ENCODE measurements at places on chromosomes 2 and 18. TPM values are rescaled to one million over a fixed set of nuclear protein-coding genes. Genes with fewer than 3 reads are reported as not detected.

GRCh38 chr18:28365411-28365831, 188.5 kb upstream of the CDH2 start:
- no peaks in the 10 kb centered on the region for H3K4me1 ChIP-seq
- H3K36me3 ChIP-seq = no peaks in the 10 kb centered on the region
- H3K4me3 ChIP-seq = no peak overlapping the region
- H3K27ac ChIP-seq = no peak overlapping the region
- no peaks in the 10 kb centered on the region for H3K27me3 ChIP-seq
- DNase-seq = no peak

Gene METTL4
- total RNA-seq = 5.5 TPM

DNA sequence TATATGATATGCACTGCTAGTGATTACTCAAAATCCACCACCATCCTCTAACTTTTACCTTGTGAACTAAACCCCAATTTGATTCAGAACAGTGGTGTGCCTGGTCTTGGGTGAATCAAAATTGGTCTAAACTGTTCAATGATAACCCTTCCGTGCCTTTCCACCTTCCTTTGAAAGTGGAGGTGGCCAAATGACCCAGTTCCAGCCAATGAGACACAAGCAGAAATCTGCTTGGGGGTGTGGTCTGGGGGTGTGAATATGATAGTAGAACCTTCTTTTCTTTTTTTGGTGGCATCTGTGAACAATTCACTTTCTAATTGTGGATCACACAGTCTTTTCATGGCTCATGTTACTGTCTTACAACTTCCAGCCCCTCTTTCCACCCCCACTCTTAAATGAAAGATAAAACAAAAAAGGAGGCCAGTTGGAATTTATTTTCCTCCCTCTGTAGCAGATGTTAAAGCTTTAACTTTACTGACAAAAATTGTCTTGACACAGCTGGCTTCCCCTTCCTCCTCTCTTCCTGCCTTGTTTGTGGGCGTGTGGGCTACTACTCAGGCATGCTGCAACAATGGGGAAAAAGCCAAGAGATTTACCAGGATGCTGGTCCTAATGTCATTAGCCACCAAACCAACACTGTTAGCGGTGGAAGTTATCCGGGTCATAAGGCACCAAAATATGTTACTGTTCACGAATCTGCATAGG, 58.8 kb upstream of the ANKRD44 start:
- no peak for DNase-seq
- no peak overlapping the region for H3K4me3 ChIP-seq
- no peaks in the 10 kb centered on the region for H3K27me3 ChIP-seq
- no peaks in the 10 kb centered on the region for H3K36me3 ChIP-seq
- no peaks in the 10 kb centered on the region for H3K4me1 ChIP-seq

- DNase-seq = no peak
- H3K36me3 ChIP-seq = no peaks in the 10 kb centered on the region
- H3K4me3 ChIP-seq = no peak overlapping the region
- H3K27ac ChIP-seq = no peak overlapping the region
Observed at GRCh38 chr2:191220671-191221070, 24.5 kb upstream of the MYO1B start.

Gene COL6A3
- total RNA-seq = 96.2 TPM

- no peak overlapping the region for H3K27ac ChIP-seq
- H3K4me3 ChIP-seq = no peak overlapping the region
- H3K4me1 ChIP-seq = no peaks in the 10 kb centered on the region
- no peak for DNase-seq
- H3K27me3 ChIP-seq = no peaks in the 10 kb centered on the region
- no peaks in the 10 kb centered on the region for H3K36me3 ChIP-seq
Observed at GRCh38 chr2:224747765-224748164, 31.6 kb upstream of the CCDC195 start.

GRCh38 chr2:27891673-27892105, 1.2 kb downstream of the BABAM2 start:
- H3K27me3 ChIP-seq = no peaks in the 10 kb centered on the region
- peaks cover 38% of the 10 kb centered on the region for H3K4me1 ChIP-seq
- no peak for DNase-seq
- peak overlapping the region; percentile 69 for H3K4me3 ChIP-seq
- peak overlapping the region; percentile 89 for H3K27ac ChIP-seq

- H3K4me1 ChIP-seq = peaks cover 95% of the 10 kb centered on the region
- H3K27ac ChIP-seq = peak overlapping the region; percentile 92
- no peaks in the 10 kb centered on the region for H3K27me3 ChIP-seq
- H3K36me3 ChIP-seq = no peaks in the 10 kb centered on the region
- DNase-seq = no peak
Observed at GRCh38 chr2:54557601-54558187, 101.6 kb downstream of the SPTBN1 start.

Gene TYMS
- 0.42 TPM for total RNA-seq

Gene TUBA3E
- total RNA-seq = not detected

GRCh38 chr18:22307528-22307927, 110.2 kb downstream of the CTAGE1 start:
- no peak for DNase-seq
- no peak overlapping the region for H3K27ac ChIP-seq
- no peaks in the 10 kb centered on the region for H3K36me3 ChIP-seq

DNA sequence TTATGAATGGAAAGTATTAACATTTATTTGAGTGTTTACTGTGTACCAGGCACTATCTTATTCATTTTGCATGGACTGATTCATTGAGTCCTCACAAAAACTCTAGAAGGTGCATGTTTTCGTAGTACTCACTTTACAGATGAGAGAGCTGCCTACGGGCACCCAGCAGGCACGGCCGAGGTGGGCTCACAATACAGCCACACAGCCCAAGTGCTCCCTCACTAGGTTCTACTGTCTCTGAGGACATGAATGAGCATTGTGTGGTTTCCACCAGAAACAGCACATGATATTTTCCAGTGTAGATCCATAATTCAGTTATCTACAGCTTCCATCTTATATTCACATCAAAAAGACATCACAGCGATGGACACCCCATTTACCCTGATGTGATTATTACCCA, 101.4 kb downstream of the FTCDNL1 start:
- H3K27ac ChIP-seq = no peak overlapping the region
- DNase-seq = no peak
- no peaks in the 10 kb centered on the region for H3K4me1 ChIP-seq
- H3K36me3 ChIP-seq = no peaks in the 10 kb centered on the region
- no peak overlapping the region for H3K4me3 ChIP-seq

DNA sequence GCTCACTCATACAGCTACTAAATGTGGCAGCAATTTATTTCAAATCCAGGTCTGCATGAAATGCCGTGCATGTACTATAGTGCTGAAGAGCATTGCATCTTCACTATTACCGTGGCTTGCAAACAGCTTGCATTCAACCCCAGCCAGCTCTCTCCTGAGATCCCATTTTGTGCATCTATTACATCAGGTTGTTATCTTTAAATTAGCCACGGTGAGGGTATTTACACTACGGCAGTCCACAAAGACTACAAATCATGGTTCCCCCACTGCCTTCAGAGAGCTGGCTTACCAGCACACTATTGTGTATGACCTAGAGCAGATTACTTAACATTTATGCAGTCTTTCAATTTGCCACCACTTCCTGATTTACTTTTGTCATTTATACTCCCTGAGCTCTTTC, 621.3 kb upstream of the LRATD1 start:
- no peaks in the 10 kb centered on the region for H3K27me3 ChIP-seq
- peaks cover 4% of the 10 kb centered on the region for H3K4me1 ChIP-seq
- H3K27ac ChIP-seq = no peak overlapping the region
- H3K4me3 ChIP-seq = no peak overlapping the region
- DNase-seq = no peak
- no peaks in the 10 kb centered on the region for H3K36me3 ChIP-seq

GRCh38 chr2:74152954-74153353, 5.2 kb upstream of the BOLA3 start:
- H3K4me1 ChIP-seq = peaks cover 10% of the 10 kb centered on the region
- H3K4me3 ChIP-seq = no peak overlapping the region
- no peak overlapping the region for H3K27ac ChIP-seq
- no peaks in the 10 kb centered on the region for H3K27me3 ChIP-seq

- no peaks in the 10 kb centered on the region for H3K36me3 ChIP-seq
- H3K27me3 ChIP-seq = no peaks in the 10 kb centered on the region
- H3K27ac ChIP-seq = no peak overlapping the region
- no peak overlapping the region for H3K4me3 ChIP-seq
Observed at GRCh38 chr2:2254206-2254605, 76.9 kb downstream of the MYT1L start.

Gene TEKT4
- 0.19 TPM for total RNA-seq

GRCh38 chr18:1090758-1091157, 186.1 kb downstream of the ADCYAP1 start:
- H3K27ac ChIP-seq = no peak overlapping the region
- DNase-seq = no peak

DNA sequence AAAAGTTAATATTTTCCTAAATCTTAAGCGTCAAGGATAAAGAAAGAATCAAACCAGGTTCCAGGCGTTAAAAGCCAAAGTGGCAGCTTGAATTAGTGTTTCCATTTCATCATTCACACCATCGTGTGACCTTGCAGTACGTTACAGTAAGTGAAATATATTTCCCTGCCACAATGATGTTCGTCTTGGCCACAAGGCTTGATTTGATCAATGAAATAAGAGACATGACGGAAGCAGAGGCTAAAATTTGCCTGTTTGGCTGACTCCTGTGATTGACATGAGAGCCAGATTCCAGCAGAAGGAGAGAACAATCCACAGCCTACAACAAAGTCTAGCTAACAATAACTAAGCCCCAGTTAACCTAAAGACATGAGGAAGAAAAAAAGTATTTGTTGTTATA, 62.0 kb downstream of the ASXL2 start:
- no peak for DNase-seq
- no peaks in the 10 kb centered on the region for H3K36me3 ChIP-seq
- no peaks in the 10 kb centered on the region for H3K27me3 ChIP-seq
- H3K4me3 ChIP-seq = no peak overlapping the region
- H3K27ac ChIP-seq = no peak overlapping the region

DNA sequence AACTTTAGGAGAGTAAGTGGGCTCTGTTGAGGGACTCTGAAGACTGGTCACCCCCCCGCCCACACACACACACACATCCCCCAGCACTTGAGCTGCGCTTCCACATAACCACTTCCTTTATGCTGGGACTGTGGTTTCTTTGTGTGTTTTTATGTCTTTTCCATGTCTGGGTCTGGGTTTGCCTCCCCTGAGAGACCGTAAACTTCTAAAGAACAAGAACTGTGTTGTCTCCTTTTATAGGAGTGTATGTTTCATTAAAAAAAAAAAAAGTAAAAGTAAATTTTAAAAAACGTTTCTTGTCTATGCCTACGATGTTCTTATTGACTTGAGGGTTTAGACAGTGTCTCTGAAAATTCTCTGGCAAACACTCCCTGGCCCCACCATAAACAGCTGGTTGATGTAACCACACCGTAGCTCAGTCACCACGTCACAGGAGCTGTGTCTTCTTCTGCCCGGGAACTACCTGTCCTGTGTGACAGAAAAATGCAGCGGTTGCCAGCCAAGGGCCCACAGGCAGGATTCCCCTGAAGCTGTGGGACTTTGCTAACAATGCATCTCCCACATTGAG, 68.0 kb downstream of the KLHL29 start:
- peaks cover 60% of the 10 kb centered on the region for H3K4me1 ChIP-seq
- no peak overlapping the region for H3K4me3 ChIP-seq
- H3K27ac ChIP-seq = peak overlapping the region; percentile 75
- H3K36me3 ChIP-seq = no peaks in the 10 kb centered on the region
- DNase-seq = no peak

GRCh38 chr2:140353541-140353940, 1573.4 kb upstream of the NXPH2 start:
- H3K27me3 ChIP-seq = no peaks in the 10 kb centered on the region
- no peaks in the 10 kb centered on the region for H3K4me1 ChIP-seq
- H3K4me3 ChIP-seq = no peak overlapping the region
- DNase-seq = no peak
- no peak overlapping the region for H3K27ac ChIP-seq
- no peaks in the 10 kb centered on the region for H3K36me3 ChIP-seq

Gene DCDC2C
- total RNA-seq = not detected

DNA sequence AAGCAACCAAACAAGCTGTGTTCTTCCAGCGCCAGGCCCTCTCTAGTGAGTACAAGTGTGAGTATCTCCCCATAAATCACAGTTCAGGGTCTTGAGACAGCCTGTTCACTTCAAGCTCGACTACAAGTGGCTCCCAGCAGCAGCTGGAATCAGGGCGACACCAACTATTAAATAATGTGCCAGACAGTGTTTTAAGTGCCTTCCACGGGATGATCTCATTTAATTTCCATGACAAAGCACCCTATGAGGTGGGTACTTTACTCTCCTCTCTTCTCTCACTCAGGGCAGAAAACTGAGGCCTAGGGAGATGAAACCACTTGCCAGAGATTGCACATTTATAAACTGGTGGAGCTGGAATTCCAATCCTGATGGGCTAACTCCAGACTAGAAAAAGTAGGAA, 2.6 kb upstream of the FAM136A start:
- DNase-seq = no peak
- no peak overlapping the region for H3K27ac ChIP-seq
- peaks cover 22% of the 10 kb centered on the region for H3K4me1 ChIP-seq
- peaks cover 12% of the 10 kb centered on the region for H3K36me3 ChIP-seq
- H3K4me3 ChIP-seq = no peak overlapping the region

DNA sequence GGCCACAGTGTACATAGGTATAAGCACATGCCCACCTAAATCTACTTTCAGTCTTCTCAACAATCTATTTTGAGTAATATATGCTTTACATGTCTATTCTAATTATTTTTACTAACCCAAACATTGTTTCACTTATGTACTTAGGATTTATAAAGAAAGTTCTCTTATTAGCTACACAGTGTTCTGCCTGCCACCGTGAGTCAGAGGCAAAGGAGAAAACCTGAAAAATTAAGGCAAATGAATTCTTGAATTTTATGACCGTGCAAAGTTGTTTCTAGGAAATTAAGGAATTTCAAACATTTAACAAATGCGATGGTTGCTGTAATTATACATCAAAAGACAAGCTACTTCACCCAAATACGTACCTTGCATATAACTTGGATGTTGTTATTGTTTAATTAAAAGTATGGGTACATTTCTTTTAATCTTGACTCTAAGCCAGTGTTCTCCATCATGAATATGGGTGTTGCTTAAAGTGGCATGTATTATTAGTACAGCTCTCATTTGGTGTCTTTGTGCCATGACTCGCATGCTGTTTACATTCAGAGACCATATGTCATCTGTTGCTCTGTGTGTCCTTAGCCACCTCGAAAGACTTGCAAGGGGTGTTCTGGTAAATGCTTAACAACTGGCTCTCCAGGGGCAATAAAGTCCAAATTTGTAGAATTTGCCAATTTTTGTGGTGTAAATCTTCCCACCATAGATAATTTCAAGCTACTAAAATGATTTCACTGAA, 154.3 kb upstream of the FN1 start:
- no peak overlapping the region for H3K27ac ChIP-seq
- H3K4me3 ChIP-seq = no peak overlapping the region
- no peaks in the 10 kb centered on the region for H3K27me3 ChIP-seq
- no peaks in the 10 kb centered on the region for H3K36me3 ChIP-seq
- H3K4me1 ChIP-seq = no peaks in the 10 kb centered on the region

- no peak overlapping the region for H3K27ac ChIP-seq
- no peaks in the 10 kb centered on the region for H3K4me1 ChIP-seq
- H3K4me3 ChIP-seq = no peak overlapping the region
Observed at GRCh38 chr2:34332813-34333212, 733.7 kb upstream of the FAM98A start.

All from esophagus muscularis mucosa (tissue), 4 donors.